ENCODE measurements at places on chromosomes 7 and 10. TPM values are rescaled to one million over a fixed set of nuclear protein-coding genes. Genes with fewer than 3 reads are reported as not detected.

The RINT1 gene
- polyA plus RNA-seq: 17.0 TPM

- no peak for DNase-seq
Observed at GRCh38 chr7:130529417-130529816, 37.5 kb downstream of the MEST start.

The CDC123 gene
- polyA plus RNA-seq: 100 TPM

The CHCHD1 gene
- polyA plus RNA-seq: 31.1 TPM

The ATG9B gene
- polyA plus RNA-seq: 1.6 TPM

- DNase-seq: no peak
Observed at GRCh38 chr7:104973227-104973626, 40.8 kb upstream of the KMT2E start.

- peak; percentile 79 for DNase-seq
Observed at GRCh38 chr7:94056796-94057207, 52.6 kb upstream of the BET1 start.

GRCh38 chr10:60413306-60414012 lies 23.8 kb upstream of the ANK3 start:
- no peak for DNase-seq

The ASB15 gene
- polyA plus RNA-seq: 8.0 TPM

The LIPK gene
- polyA plus RNA-seq: not detected

GRCh38 chr10:102007796-102008195 lies 48.2 kb downstream of the ARMH3 start:
- no peak for DNase-seq
